ENCODE measurements at places on chromosomes 16 and 17.

DNA sequence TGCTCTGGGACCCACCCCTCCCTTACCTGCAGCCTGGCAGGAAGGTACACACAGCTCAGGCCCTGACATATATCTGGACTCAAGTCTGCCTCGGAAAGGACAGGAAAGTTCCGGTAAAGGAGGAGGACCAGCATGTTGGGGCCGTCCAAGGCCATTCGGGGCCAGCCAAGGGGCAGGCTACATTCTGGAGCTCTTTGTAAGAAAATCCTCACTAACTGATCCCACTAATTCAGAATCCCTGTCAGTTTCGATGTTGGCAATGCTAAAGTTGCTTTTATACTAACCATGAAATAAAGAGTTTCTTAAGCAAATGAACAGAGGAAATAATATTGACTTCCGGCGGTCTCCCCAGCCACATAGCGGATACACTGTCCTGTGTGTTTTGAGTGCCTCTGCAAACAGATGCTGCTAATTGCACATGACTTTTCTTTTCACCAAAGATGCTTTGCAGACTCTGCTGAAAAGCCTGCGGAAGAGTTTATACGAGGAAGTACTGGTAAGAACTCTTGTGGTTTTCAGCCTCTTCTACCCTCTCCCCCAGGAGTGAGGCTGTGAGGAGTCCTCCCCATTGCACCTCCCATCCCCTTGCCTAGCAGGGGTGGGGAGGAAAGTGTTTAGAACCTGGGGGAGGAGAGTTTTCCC, 54.8 kb downstream of the PLXDC1 start:
- no peak for DNase-seq

DNA sequence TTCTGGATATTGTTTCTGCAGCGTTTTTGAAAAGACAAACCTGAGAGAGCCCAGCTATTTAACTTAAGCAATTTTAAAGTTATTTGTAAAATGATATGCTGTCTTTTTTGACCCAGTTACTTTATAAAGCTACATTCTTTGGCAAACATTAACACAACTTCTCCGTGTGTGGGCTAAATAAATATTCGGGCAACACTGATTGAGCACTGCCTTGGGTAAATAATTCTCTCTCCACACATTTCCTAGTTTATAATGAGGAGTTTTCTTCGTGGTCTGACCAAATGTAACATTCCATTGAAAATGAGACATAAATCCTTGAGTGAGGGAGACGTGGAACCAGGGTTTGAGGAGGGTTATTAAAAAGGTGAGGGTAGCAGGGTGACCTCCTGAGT, 142.8 kb downstream of the WWOX start:
- no peak for DNase-seq

DNA sequence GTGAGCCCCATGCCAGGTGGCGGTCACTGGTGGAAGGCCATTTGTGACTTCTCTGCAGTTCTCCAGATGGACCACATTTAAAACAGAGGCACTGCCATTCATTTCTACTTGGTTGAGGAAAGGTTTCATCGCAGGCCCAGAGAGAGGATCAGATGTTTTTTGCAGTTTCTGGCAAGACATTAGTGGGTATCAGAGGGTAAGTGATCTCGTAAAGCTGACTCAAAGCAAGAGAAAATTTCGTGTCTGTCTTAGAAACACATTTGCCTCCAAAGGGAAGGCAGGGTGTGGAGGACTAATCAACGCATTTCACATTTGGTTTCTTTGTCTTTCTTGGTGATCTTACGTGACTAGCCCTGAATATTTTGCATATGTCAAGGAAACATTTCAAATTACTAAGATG, 81.8 kb downstream of the PRKCB start:
- DNase-seq, result no peak

DNA sequence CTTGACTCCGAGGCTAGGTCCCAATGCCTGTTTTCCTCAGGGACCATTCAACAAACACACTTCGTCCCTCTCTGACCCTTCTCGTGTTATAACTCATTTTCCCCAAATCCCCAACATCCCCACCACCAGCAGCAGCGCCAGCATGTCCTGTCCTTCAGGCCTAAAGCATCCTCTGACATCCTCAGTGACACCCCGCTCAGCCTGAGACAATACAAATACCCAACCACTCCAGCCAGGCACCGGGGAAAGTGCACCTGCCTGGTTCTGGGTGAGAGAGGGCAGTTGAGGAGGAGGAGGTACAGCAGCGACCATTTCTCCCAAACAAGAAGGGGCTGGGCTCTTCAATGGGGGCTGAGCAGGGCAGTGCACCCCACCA, 4.7 kb downstream of the MNT start:
- DNase-seq, result no peak

DNA sequence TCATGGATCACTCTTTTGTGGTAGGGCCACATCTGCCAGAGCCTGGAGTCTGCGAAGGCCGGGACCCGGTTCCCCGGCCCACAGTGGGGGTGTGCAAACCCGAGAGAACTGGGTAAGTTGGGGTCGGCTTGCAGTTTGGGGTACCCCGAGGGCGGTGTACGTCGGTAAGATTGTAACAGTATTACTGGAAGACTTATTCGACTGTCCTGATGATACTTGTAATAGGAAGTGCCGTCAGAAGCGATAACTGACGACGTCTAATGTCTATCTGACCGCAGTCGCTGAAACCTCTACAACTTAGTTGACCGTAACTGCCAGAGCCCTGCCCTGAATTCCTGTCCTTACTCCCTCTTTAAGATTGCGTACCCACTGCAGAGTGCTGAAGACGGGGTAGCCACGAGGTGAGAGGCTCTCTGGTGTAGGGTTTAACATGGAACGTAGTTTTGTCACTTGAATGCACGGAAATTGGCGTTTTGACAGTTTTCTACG, 24.0 kb downstream of the TRPV2 start:
- DNase-seq, result no peak

DNA sequence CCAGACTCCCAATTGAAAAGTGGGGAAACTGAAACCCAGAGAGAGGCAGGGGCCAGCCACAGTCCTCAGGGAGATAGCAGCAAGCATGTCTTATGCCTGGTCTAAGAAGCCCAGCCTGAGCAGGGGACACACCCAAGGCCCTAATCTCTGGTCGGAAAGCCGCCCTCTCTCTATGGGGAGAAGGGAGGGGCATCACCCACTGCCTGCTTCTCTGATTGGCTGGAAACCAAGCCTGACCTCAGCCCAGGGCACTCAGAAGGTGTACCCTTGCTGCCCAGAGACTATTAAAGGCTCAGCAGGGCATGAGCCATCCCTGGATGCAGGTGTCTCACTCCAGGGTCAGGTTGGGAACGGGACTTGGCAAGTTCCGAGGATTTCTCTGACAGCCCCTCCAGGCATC, 5.7 kb upstream of the KRT13 start:
- DNase-seq, result no peak

GRCh38 chr17:30218799-30219198, 16.7 kb downstream of the SLC6A4 start:
- no peak for DNase-seq

- no peak for DNase-seq
These were observed 413.1 kb upstream of the KIF2B start for GRCh38 chr17:53409588-53409987.

DNA sequence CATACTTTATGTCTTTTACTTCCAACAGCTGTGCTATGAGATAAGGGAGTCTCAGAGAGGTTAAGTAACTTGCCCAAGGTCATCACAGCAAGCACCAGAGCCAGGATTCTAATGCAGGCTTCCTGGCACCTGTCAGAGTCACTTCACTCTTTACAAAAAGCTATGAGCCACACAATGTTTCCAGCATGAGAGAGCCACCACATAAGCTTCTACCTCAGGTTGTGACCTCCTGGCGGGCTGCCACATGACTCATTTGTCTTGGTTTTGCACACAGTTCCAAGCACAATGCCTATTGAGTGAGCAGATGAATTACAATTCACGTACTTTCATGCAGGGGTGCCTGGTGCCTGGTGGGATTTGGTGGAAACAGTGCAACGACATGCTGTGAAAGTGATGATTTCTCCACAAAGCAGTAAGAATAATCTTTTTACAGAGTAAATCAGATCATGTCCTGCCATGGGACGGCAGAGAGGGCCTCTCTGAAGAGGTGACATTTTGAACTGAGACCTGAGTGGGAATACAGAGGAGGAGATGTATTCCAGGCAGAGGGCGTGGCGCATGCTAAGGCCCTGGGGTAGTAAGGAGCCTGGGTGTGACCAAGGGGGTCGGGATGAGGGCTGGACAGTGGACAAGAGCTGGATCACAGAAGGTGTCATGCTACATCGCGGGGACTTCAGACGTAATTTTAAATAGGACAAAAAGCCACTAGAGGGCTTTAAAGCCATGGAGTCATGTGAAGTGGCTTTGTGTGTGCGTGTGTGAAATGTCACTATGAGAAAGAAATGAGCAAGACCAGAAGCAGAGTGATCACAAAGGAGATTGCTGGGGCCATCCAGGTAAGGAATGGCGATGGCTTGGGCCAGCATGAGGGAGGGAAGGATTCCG, 53.4 kb downstream of the CACNG3 start:
- no peak for DNase-seq
